ENCODE measurements at places on chromosomes 2 and 18. TPM values are rescaled to one million over a fixed set of nuclear protein-coding genes. Genes with fewer than 3 reads are reported as not detected.

GRCh38 chr2:105793196-105793975 lies 48.7 kb downstream of the NCK2 start:
- H3K36me3 ChIP-seq, result no peaks in the 10 kb centered on the region
- H3K4me3 ChIP-seq, result no peak overlapping the region
- DNase-seq, result no peak
- no peak overlapping the region for H3K27ac ChIP-seq

DNA sequence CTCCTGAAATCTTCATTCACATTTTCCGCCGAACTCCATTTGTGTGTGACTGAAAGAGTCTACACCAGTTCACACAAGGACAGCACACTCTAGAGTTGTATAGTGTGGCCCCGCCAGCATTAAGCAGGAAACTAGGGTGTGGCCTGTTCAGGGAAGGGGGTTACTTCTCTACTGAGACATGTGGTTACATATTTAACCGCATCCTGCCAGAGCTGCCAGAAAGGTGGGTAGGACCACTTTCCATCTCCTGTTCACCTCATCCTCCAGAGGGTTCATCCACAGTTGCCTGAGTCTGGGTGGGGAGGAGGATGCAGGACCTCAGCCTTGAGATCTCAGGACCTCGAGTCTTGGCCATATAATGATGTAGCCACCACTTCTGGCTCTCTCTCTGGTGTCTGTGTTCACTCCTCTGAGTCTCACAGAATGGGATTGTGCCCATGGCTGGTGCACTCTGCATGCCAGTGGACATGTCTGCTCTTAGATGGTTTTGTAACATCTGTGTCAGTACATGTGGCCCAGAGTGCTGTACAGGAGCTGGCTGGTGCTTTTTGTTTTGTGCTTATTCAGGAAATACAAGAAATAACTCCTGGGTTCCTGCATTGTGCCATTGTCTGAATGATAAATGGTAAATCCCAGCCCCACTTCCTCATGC lies 7.7 kb upstream of the SP140L start:
- no peaks in the 10 kb centered on the region for H3K36me3 ChIP-seq
- H3K27ac ChIP-seq, result no peak overlapping the region
- no peak overlapping the region for H3K4me3 ChIP-seq
- no peak for DNase-seq

DNA sequence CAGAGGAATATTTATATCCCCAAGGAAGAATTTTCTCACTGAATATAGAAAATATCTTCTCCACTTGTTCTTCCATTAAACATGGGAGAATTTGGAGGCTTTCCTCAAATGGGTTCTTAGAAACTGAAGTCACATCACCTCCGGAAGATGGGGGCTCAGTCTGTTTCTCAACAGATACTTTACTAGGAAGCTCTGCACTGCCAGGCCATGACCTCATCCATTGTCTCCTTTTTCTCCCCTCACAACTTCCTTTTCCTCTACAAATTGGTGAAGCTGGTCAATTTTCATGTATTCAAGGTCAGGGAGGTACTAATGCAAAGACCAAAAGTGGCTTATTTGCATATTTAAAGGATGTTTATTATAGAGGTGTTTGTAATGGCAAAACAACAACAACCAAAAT lies 173.1 kb downstream of the RNF152 start:
- no peaks in the 10 kb centered on the region for H3K4me1 ChIP-seq
- no peaks in the 10 kb centered on the region for H3K27me3 ChIP-seq
- no peak overlapping the region for H3K27ac ChIP-seq
- DNase-seq, result no peak

GRCh38 chr18:371609-371982 lies 103.7 kb upstream of the THOC1 start:
- no peak for DNase-seq
- no peak overlapping the region for H3K27ac ChIP-seq
- no peaks in the 10 kb centered on the region for H3K4me1 ChIP-seq
- no peak overlapping the region for H3K4me3 ChIP-seq
- no peaks in the 10 kb centered on the region for H3K36me3 ChIP-seq

GRCh38 chr2:159133797-159134196 lies 152.7 kb downstream of the WDSUB1 start:
- DNase-seq, result no peak
- no peak overlapping the region for H3K27ac ChIP-seq
- H3K27me3 ChIP-seq, result no peaks in the 10 kb centered on the region

DNA sequence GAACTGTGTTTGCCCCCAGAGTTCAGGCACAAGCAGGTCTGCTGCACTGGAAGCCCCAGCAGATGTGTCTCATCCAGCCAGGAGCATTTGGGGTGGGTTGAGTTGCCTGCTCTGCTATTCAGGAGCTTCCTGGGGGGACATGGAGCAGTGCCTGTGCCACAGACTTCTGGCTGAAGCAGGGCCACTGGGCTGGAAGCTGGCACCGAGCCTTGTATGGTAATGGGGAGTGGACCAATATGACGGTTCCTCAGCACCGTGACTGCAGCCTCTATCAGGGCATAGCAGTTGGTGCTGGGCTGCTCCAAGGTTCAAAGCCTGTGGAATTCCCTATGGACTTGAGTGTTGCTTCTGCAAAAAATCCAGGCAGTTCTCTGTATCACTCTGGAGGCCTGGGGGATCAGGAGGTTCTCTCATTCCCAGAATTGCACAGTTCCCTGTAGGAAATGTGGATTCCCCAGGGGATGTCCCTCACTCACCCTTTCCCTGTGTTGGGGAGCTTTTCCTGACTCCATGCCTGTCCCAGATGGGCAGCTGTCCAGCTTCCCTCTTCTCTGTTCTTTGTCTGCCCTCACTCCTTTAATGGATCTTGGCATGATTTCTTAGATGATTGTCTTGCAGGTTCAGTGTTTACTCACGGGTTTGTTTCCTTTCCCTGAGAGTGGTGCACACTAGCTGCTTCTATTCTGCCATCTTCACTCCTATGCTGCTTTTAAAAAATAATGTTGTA lies 37.2 kb upstream of the THSD7B start:
- H3K27ac ChIP-seq, result no peak overlapping the region
- no peak for DNase-seq
- no peaks in the 10 kb centered on the region for H3K4me1 ChIP-seq
- no peaks in the 10 kb centered on the region for H3K36me3 ChIP-seq
- H3K4me3 ChIP-seq, result no peak overlapping the region

GRCh38 chr2:29123617-29124349 lies 8.6 kb downstream of the CLIP4 start:
- H3K4me3 ChIP-seq, result no peak overlapping the region
- H3K36me3 ChIP-seq, result no peaks in the 10 kb centered on the region
- H3K27ac ChIP-seq, result no peak overlapping the region

- H3K27me3 ChIP-seq, result no peaks in the 10 kb centered on the region
- peaks cover 15% of the 10 kb centered on the region for H3K4me1 ChIP-seq
- DNase-seq, result no peak
- H3K36me3 ChIP-seq, result no peaks in the 10 kb centered on the region
Observed at GRCh38 chr18:74507927-74508326, 11.8 kb downstream of the CNDP2 start.

DNA sequence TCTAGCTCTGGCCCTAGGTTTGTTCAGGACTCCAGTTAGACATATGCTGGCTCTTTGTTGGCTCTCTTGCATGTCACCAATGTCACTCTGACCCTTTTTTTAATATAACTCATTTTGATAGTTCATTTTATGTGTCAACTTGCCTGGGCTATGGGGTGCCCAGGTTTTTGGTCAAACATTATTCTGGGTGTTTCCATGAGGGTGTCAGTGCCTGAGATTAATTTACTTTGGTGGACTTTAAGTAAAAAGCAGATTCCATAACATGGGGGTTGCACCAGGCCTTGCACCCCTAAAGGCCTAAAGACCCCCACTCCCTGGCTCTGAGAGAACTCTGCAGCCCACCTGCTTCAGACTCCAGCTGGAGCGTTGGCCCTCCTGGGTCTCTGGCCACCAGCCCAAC lies 48.1 kb upstream of the SNTG2 start:
- H3K36me3 ChIP-seq, result no peaks in the 10 kb centered on the region
- H3K4me1 ChIP-seq, result no peaks in the 10 kb centered on the region
- H3K27ac ChIP-seq, result no peak overlapping the region
- DNase-seq, result no peak
- H3K27me3 ChIP-seq, result no peaks in the 10 kb centered on the region

DNA sequence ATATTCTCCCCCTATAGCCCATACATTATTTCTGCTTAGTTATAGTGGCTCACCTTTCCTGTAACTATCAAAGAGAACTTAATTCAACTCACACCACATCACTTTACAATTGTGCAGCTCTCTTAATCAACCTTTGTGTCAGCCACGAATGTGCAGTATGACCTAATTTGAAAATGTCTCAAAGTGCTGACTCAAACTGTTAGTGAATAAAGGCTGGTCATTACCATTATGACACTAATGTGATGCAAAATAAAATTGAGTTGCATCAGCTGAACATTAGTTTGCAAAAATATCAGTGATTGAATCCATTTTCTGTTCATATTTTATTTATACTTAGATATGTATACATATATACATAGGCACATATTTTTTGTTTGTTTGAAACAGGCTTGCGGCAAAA lies 251.8 kb downstream of the MEIS1 start:
- H3K27ac ChIP-seq, result no peak overlapping the region
- no peaks in the 10 kb centered on the region for H3K36me3 ChIP-seq

- no peaks in the 10 kb centered on the region for H3K36me3 ChIP-seq
- no peak overlapping the region for H3K27ac ChIP-seq
Observed at GRCh38 chr2:16821692-16822091, 156.1 kb upstream of the CYRIA start.

DNA sequence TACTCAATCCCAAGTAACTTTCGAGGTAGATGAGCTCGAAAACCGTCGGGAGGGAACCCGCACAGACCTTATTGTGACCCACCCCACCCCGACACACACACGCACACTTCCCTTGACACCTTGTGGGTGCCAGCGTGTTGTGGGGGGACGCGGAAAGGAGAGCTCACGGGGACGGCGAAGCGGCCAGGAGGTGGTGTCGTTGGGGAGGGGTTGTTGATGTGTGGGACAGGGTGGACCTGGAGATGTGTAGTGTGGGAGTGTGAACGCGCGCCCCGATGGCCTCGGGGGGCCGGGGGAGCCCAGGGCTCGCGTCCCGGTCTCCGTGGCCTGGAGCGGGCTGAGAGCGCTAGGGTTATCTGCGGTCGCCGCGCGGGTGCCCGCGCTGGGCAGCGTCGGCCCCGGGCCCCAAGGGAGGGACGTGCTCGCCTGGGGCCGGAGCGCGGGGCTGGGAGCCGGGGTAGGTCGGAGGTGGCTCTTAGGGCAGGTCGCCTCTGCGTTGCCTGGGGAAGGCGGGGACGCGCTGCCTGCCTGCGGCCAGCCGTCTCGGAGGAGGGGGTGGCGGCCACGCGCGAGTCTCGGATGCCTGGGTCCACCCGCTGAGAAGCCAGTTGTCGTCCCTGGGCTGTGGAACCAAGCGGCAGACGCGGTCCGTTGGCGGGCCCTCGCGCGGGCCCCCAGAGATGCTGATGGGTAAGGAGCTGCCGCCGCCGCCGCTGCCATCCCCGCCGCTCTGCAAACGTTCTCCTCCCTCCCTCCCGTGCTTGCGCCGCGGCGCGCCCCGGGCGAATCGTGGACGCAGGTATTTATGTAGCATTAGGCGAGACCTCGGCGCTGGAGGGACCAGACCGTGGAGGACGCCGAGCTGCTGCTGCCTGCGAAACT lies 1.6 kb downstream of the KLHL29 start:
- H3K36me3 ChIP-seq, result no peaks in the 10 kb centered on the region
- peak; percentile 48 for DNase-seq
- H3K4me1 ChIP-seq, result no peaks in the 10 kb centered on the region
- H3K27ac ChIP-seq, result no peak overlapping the region

- no peak for DNase-seq
- no peaks in the 10 kb centered on the region for H3K27me3 ChIP-seq
- H3K4me1 ChIP-seq, result peaks cover 7% of the 10 kb centered on the region
- no peak overlapping the region for H3K27ac ChIP-seq
- no peak overlapping the region for H3K4me3 ChIP-seq
Observed at GRCh38 chr2:108916122-108916795, 72.8 kb downstream of the EDAR start.

- H3K27me3 ChIP-seq, result no peaks in the 10 kb centered on the region
- no peak overlapping the region for H3K4me3 ChIP-seq
- no peaks in the 10 kb centered on the region for H3K36me3 ChIP-seq
- no peak for DNase-seq
- H3K27ac ChIP-seq, result no peak overlapping the region
Observed at GRCh38 chr2:9811679-9812511, 31.4 kb upstream of the TAF1B start.

DNA sequence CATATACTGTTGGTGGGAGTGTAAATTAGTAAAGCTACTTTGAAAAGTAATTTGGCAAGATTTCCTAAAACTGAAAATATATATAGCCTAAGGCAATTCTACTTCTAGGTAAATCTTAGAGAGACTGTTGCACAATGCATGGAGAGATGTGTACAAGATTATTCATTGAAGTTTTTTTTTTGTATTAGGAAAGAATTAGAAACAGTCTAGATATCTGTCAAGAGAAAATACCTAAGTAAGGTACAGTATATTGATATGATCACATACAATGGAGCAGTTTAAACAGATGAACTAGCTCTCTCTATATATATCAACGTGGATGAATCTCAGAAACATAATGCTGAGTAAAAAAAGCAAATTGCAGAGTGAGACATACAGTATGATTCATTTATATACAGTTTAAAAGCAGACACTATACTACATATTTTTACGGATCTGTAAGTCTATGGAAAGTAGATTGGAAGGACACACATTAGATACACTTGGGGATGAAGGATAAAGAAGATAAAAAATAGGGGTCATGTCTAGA lies 59.3 kb upstream of the ACVR1 start:
- H3K27ac ChIP-seq, result no peak overlapping the region
- H3K27me3 ChIP-seq, result no peaks in the 10 kb centered on the region
- DNase-seq, result no peak
- H3K4me1 ChIP-seq, result no peaks in the 10 kb centered on the region
- no peaks in the 10 kb centered on the region for H3K36me3 ChIP-seq
- no peak overlapping the region for H3K4me3 ChIP-seq

GRCh38 chr2:174914853-174915760 lies 90.1 kb downstream of the CHN1 start:
- H3K27me3 ChIP-seq, result no peaks in the 10 kb centered on the region
- H3K4me3 ChIP-seq, result no peak overlapping the region
- no peaks in the 10 kb centered on the region for H3K36me3 ChIP-seq

GRCh38 chr2:143529118-143529720 lies 400.0 kb downstream of the ARHGAP15 start:
- peaks cover 27% of the 10 kb centered on the region for H3K4me1 ChIP-seq
- H3K27ac ChIP-seq, result no peak overlapping the region
- no peaks in the 10 kb centered on the region for H3K36me3 ChIP-seq
- DNase-seq, result no peak

GRCh38 chr2:83068714-83069113 lies 1390.4 kb downstream of the SUCLG1 start:
- no peaks in the 10 kb centered on the region for H3K4me1 ChIP-seq
- DNase-seq, result no peak
- no peak overlapping the region for H3K27ac ChIP-seq
- no peaks in the 10 kb centered on the region for H3K27me3 ChIP-seq
- no peak overlapping the region for H3K4me3 ChIP-seq

GRCh38 chr2:132404056-132404455 lies 12.5 kb upstream of the GPR39 start:
- H3K36me3 ChIP-seq, result no peaks in the 10 kb centered on the region
- H3K27ac ChIP-seq, result no peak overlapping the region

Gene COLEC12
- total RNA-seq, result 4.5 TPM

Gene CXCR4
- 9.5 TPM for total RNA-seq

Gene NETO1
- total RNA-seq, result 5.5 TPM

Gene VPS4B
- 30.9 TPM for total RNA-seq

Gene BUB1
- total RNA-seq, result 50.5 TPM

Gene C2orf66
- total RNA-seq, result 1.2 TPM

Gene PEX13
- total RNA-seq, result 39.0 TPM

Data from testis (tissue), 5 donors.